Thymus (tissue), 14 donors: ENCODE measurements at places on chromosomes 4 and X.

DNA sequence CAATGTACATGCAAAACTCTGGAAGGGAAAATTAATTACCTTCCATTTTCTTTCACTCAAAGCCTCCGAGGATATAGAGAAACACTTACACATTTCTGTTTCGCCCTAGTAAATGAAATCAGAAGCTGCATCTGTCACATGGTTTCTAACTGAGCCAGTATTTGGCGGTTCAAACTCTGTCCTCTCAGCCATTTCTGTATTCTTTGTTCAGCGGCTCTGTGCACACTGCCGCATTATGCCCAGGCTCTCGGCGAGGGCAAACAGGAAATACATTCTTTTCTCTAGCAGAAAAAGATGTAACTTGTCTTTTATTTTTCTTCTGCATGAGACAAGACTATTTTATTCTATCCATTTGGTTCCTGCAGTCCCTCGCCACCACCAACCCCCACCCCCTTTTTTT, 71.4 kb upstream of the GPM6B start:
- DNase-seq = no peak

DNA sequence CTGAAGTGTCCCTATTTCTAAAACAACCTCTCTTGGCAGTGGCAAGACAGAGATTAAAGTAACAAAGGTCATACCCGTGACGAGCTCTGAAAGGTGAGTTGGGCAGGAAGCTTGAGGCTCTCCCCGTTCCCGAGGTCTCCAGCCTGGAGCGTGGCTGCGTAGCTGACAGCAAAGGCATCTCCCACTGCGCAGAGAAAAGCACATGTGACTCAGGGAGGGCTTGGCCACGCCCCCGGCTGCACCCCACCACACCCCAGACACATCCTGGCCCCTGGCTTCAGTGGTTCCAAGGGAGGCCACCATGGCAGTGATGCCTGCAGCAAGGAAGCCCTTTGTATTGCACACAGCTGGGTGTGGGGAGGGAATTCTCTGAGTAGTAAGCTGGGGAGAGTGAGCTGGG, 23.1 kb downstream of the EVC2 start:
- no peak for DNase-seq

DNA sequence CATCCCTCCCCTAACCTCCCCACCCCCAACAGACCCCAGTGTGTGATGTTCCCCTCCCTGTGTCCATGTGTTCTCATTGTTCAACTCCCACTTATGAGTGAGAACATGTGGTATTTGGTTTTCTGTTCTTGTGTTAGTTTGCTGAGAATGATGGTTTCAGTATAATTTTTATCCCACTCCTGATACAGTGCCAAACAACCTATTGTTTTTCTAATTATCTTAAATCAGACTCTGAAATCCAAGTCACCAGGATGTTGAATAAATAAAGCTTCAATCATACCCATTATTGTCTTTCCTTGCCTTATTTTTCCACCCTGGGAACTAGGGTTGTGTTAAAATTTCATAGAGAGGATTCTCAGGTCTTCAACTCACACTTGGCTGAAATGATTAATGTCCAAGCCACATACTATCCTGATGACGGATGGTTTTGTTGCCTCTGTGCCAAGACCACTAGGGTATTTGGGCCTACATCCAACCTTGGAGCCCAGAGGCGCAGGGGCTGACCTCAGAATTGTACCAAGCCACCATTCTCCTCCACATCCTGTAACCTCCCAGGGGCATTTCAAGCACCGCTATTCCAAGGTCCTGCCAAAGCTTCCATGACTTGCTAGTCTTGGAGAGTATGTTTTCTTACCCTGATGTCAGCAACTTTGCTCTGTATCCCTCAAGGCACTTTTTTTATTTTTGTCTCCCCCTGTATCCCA, 332.4 kb downstream of the ARHGAP24 start:
- no peak for DNase-seq

- no peak for DNase-seq
These were observed 3.8 kb downstream of the PLAC1 start for GRCh38 chrX:134654398-134655012.

DNA sequence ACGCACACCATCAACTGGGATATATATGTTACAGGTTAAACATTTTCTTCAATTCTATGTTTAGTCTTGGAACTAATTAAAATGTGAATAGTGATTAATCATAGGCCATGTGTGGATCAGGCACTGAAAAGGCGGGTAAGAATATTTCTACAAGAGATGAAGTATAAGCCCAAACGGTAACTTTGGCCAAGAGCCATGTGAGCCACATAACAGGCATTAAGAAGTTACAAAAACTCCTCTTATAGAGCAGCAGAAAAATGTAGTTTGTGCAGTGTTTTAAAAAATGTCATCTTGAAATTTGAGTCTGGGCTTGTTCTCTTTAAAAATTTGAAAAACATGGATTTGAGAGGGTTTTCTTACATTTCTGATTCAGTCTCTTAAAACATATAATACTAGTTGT, 521.8 kb upstream of the DIPK2B start:
- no peak for DNase-seq
